Activated CD4-positive, alpha-beta T cell treated with anti-CD3 and anti-CD28 coated beads, Interleukin-10, Interleukin-2, amounts not matched to agents 100 ng/mL and 50 ng/mL, durations not matched to agents 16 hours and 8 hours (primary cell): ENCODE measurements at places on chromosomes 7 and 10.

GRCh38 chr10:97515271-97515978 lies 16.7 kb downstream of the UBTD1 start:
- no peak for DNase-seq

GRCh38 chr7:104160375-104160774 lies 47.4 kb downstream of the ORC5 start:
- DNase-seq, result no peak

- DNase-seq, result no peak
Measured at GRCh38 chr10:24382979-24383663, 174.2 kb downstream of the KIAA1217 start.

GRCh38 chr7:17902599-17902998 lies 37.7 kb downstream of the SNX13 start:
- no peak for DNase-seq

- DNase-seq, result no peak
Measured at GRCh38 chr10:83253011-83253671, 886.2 kb upstream of the GHITM start.

DNA sequence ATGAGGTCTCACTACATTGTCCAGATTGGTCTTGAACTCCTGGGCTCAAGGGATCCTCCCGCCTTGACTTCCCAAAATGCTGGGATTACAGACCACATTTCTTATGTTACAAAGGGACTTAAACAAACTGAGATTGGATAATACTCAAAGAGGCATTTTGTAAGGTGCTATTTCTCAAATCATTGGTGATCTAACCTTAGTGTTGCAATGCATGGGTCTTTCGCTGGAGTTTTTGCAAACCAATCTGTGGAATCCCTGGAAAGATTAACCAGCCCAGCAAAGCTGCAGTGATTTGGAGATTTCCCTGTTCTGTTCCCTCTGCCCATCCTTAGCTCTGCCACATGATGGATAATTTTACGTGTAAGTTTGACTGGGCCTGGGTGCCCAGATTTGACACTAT lies 20.4 kb upstream of the ECHDC3 start:
- DNase-seq, result no peak

- DNase-seq, result no peak
Measured at GRCh38 chr7:7408001-7408770, 127.5 kb downstream of the COL28A1 start.

GRCh38 chr7:81339946-81340345 lies 421.1 kb upstream of the SEMA3C start:
- DNase-seq, result no peak

- no peak for DNase-seq
Measured at GRCh38 chr7:144606261-144606660, 202.8 kb upstream of the NOBOX start.

DNA sequence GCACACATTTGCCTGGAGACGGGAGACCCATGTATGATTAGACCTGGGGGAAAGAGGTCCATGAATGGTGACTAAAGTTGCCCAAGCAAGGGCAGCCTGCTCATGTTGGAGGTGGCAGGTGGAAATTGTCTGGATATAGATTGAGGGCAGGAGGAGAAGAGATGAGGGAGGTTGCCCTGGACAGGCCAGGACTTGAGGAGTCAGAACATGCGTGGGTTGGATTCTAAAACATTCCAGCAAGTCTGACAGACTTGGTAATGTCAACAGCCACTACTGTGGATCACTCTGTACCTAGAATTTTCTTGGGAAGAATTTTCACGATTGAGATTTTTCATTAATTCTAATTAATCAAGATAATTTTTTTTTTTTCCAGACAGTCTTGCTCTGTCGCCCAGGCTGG lies 19.1 kb upstream of the SVOPL start:
- DNase-seq, result no peak

DNA sequence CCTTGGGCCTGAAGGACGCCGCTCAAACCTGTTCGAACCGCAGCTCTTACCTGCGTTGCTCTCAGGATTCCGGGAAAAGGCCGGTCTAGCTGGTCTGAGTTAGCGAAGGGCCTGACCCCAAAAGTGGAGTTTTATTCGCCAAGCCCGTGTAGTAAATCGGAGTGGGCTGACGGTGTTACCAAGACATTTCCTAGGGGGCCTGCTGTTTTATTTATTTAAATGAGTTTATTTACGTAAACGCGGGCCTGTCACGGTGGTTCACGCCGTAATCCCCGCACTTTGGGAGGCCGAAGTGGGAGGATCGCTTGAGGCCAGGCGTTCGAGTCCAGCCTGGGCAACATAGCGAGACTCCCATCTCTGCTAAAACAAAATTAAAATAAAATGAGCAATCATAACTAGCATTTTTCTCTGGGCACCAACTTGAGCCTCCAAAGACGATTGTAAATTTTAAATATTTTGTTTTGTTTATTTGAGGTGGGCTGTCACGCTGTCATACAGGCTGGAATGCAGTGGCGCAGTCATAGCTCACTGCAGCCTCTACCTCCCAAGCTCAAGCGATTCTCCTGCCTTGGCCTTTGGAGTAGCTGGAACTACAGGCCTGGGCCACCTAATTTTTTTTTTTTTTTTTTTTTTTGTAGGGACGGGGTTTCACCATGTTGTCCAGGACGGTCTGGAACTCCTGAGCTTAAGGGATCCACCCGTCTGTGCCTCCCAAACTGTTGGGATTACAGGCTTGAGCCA lies 903 bp downstream of the ZNF655 start:
- no peak for DNase-seq

DNA sequence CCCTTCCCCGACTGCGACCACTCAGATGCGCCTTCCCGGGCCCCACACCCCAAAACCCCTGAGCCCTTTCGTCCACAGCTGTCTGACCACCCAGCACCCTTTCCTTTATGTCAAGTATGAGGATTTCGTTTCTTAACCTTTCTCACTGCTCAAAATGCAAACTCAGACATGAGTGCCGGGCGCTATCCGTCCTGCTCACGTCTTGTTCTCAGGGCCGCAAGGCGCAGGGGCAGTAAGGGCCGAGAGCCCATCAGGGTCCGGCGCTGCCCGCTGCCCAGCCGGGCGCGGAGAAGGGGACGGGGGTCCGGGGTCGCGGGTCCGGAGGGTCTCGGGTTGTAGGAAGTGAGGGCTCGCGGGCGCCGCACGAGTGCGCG lies 670 bp upstream of the RBM33 start:
- no peak for DNase-seq

DNA sequence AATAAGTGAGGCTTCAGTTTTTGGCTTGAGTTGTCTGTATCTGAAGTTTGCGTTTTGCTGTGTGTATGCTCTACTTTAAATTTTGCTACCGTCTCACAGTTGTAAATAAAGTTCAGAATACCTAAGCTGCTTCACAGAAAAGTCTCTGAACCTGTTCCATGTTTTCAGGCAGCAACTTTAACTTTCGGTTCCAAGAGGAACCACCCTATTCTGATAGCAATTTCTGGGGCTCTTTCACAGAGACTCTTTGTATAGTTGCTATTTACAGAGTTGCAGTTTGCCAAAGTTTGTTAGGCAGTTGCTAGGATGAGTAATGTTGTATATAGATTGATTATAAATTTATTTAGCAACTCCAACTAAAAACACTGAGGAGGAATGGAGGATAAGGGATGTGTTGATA lies 5.7 kb downstream of the FAM221A start:
- DNase-seq, result no peak

GRCh38 chr10:11330383-11331045 lies 280.9 kb downstream of the USP6NL start:
- DNase-seq, result no peak

- no peak for DNase-seq
Measured at GRCh38 chr10:112407696-112408095, 33.8 kb downstream of the ACSL5 start.
